Renal cortical epithelial cell (primary cell): ENCODE measurements at places on chromosomes 4 and X. TPM values are rescaled to one million over a fixed set of nuclear protein-coding genes. Genes with fewer than 3 reads are reported as not detected.

Gene FAM184B
- not detected in 2 replicates for total RNA-seq

Gene USP17L27
- total RNA-seq = not detected in 2 replicates

Gene TCEAL5
- not detected in 2 replicates for total RNA-seq

- no peak for DNase-seq
Observed at GRCh38 chr4:105093975-105094374, 52.7 kb upstream of the TET2 start.

DNA sequence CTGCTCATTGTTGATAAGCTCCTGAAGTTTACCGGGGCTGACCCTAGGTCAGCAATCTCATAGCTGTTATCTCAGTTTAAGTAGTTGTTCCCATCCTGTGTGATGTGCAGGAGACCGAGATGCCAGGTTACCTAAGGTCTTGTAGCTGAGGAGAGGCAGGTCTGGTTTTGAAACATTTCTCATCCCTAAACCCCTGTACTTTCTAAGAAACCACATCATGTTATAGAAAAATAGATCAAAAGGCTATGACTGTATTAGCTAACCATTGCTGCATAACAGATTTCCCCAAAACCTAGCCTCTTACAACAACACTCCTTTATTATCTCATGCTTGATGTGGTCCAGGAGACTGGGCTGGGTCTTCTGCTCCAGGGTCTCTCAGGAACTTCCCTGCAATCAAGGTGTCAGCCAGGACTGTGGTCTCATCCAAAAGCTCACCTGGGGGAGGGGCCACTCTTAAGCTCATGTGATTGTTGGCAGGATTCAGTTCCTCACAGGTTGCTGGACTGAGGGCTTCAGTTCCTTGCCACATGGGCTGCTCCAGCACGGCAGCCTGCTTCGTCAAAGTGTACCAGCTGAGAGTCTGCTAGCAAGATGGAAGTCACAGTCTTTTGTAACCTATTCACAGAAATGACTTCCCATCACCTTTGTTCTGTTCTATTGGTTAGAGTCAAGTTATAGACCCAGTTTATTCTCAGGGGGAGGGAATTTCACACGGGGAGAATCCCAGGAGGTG, 60.9 kb upstream of the CLCN4 start:
- DNase-seq = no peak

DNA sequence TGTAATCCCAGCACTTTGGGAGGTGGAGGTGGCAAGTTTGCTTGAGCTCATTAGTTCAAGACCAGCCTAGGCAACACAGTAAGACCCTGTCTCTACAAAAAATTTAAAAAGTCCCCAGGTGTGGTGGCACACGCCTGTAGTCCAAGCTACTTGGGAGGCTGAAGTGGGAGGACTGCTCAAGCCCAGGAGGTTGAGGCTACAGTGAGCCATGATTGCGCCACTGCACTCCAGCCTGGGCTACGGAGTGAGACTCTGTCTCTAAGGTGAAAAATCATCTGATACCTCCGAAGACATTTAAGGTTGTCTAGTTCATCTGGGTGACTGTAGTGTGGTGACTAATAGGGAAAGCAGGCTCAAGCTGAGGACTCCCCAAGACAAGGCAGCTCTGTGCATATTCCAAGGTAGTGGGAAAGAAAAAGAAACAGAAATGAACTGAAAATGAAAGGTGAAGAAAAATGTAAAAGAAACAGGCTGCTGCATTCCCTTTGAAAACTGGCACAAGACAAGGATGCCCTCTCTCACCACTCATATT, 23.3 kb downstream of the FRYL start:
- peak; percentile 38 for DNase-seq

DNA sequence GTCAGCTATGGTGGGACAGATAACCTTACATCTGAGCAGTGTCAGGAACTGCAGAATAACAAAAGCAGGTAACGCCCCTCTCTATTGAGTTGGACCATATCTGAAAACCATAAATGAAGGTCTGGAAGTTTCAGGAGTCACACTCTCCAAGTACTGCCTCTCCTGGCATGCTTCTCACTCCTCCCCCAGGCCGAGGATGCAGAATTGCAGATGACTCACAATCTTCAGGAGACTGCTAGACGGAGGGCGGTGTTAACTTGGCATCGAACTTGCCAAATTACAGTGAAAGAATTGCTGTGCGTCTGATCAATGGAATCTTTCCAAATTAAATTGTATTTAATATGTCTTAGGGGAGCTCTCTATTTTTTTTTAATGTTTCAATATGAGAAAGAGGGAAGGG, 67.1 kb upstream of the TRIM2 start:
- peak; percentile 83 for DNase-seq
